ENCODE measurements at places on chromosomes 1 and 21. TPM values are rescaled to one million over a fixed set of nuclear protein-coding genes. Genes with fewer than 3 reads are reported as not detected.

The C1orf53 gene
- total RNA-seq, result 0.75 TPM

- DNase-seq, result no peak
Observed at GRCh38 chr1:232669981-232670747, 40.2 kb upstream of the SIPA1L2 start.

The PTPN7 gene
- 181 TPM for total RNA-seq

The ATAD3C gene
- total RNA-seq, result 1.7 TPM

DNA sequence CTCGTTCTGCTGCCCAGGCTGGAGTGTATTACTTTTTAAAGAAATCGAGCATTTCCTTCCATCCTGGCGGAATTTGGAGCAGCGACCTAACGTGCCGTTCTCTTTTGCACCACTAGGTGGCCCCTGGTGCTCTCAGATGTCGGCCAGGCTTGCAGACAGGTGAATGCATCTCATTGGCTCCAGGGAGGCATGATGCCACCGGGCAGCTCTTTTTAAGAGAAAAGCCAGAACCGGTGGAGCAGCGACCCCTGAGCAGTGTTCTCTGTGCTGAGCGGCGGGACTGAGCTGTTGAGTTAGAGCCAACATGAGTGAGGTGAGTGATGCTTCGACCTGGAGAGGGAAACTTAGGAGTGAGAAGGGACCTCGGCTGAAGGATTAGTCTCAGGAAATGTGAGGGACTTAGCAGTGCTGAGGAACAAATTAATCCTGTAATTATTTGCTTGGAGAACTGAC, at the start of gene PCP4:
Gene PCP4 (plus strand): TSS at position 241 of the 453 bp plus-strand sequence. CDS start 64 bp downstream, at position 305.
- peak; percentile 38 for DNase-seq

DNA sequence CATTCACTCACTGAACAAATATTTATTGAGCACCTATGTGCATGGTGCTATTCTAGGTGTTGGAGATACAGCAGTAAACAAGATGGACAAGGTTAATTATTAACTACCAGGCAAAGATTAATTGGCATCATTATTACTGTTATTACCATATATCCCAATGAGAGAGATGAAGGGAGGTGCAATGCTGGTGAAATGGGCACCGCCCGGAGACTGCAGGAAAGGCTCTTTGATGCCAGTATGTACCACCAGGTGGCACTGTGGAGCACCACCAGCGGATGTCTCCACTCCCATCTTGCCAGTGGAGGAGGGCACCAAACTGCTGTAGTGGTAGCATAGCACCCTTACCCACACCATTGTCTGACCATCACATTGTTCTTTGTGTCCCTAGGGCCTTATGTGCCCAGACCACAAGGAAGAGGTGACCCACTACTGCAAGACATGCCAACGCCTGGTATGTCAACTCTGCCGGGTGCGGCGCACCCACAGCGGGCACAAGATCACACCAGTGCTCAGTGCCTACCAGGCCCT, 3.0 kb downstream of the TRIM46 start:
- DNase-seq, result peak; percentile 84

DNA sequence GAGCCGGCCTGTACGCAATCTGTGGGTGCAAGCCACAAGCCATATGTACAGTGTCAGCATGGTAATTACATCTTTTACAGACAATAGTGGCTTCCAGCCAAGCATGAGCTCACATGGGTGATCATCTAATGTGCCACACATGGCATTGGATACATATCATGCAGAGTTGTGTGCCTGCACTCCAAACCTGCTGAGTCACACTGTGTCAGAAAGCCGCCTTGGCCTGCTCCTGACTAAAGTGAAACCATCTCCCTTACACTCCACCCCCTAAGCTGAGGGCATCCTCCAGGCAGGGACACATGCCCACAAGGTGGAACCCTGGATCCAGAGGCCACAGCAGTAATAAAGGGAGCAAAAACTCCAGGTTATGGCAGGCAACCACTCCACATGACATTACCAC, 72.5 kb downstream of the KCNT2 start:
- no peak for DNase-seq

GRCh38 chr1:25735956-25736529, 64.0 kb upstream of the SELENON start:
- DNase-seq, result no peak

Data from activated naive CD8-positive, alpha-beta T cell treated with anti-CD3 and anti-CD28 coated beads, Interleukin-2, amount 10 ng/mL, durations not matched to agents 7 days and 5 days (primary cell).